MV-4-11 (cell line): ENCODE measurements at places on chromosomes 6 and 20.

- DNase-seq, result no peak
These were observed 105.0 kb upstream of the QKI start for GRCh38 chr6:163309491-163310026.

DNA sequence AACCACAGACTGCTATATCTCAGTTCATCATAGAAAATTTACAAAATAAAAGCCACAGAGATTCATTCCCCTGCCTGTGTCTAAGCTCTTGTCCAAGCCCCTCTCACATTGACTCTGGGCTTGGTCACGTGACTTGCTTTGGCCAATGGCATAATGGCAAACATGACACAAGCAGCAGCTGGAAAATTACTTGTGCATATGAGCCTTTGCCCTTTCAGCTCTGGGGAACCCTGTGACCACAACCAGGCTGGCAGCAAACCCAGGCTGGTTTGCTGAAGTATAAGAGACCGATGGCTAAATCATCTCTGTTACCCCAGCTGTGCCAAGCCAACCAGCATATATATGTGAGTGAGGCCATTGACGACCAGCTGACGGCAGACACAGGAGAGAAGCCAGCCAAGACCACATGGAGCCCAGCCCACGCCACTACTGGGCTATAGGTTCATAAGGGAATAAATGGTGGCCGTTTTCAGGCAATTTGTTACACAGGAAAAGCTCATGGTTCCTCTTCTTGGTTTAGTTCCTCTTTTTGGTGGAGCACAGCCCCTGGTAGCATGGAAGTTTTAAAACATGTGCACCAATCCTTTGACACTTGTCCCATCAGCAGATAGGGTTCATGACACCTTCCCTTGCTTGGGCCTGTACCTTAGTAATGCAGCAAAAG lies 31.8 kb upstream of the RSPO4 start:
- DNase-seq, result peak; percentile 95

- DNase-seq, result no peak
These were observed 2.4 kb downstream of the DYNLT1 start for GRCh38 chr6:158642097-158642601.

- peak; percentile 41 for DNase-seq
These were observed 494.7 kb upstream of the MAP3K7 start for GRCh38 chr6:91081452-91082067.

GRCh38 chr6:12060780-12061609 lies 48.9 kb downstream of the HIVEP1 start:
- peak; percentile 94 for DNase-seq

DNA sequence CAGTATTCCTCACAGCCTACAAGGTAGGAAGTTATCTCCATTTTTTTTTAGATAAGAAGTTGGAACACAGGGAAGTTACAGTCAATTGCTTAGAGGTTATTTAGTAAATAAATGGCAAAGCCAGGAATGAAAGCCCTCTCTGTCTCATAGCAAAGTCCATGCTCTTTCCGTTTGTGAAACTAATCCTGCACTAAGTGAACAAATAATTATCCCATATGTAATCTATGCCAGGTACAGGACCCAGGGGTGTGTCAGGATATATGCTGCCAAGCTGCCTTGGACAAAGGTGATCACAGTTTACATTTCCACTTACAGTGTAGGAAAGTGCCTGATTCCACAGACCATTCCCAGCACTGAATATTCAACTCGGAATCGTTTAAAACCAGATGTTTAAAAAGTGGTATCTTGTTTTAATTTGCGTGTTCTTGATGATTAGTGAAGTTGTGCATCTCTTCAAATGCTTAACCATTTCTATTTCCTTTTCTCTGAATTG lies 13.6 kb upstream of the GMDS start:
- no peak for DNase-seq

DNA sequence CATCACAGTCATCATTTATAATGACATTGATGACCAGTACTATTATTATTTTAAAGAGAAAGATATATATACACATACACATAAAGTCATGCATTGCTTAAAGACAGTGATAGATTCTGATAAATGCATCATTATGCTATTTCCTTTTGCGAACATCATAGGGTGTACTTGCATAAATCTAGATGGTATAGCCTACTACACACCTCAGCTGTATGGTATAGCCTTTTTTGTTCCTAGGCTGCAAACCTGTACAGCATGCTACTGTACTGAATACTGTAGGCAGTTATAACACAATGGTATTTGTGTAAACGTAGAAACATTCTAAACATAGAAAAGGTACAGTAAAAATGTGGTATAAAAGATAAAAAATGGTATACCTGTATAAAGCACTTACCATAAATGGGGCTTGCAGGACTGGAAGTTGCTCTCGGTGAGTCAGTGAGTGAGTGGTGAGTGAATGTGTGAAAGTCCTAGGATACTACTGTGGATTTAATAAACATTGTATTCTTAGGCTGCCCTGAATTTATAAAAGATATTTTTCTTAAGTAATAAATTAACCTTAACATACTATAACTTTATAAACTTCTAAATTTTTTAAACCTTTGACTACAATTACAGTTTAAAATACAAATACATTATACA lies 23.9 kb downstream of the QKI start:
- no peak for DNase-seq

DNA sequence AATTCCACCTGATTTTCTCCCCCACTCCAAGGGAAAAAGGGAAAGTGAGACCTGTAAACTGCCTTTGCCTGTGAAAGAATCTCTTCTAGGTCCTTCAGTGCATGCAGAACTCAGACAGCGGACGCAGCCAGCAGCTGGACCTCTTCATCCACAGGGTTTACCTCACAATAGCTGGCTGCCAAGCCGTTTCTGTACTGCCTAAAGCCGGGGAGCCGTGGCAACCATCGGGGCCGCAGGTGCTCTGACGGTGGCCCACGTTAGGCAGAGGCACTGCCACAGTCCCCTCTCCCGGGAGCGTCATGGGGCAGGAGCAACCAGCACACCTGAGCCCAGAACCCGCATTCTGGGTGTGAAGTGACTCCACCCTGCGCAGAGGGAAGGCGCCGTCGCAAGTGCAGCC lies 206.1 kb downstream of the TTLL2 start:
- DNase-seq, result no peak

DNA sequence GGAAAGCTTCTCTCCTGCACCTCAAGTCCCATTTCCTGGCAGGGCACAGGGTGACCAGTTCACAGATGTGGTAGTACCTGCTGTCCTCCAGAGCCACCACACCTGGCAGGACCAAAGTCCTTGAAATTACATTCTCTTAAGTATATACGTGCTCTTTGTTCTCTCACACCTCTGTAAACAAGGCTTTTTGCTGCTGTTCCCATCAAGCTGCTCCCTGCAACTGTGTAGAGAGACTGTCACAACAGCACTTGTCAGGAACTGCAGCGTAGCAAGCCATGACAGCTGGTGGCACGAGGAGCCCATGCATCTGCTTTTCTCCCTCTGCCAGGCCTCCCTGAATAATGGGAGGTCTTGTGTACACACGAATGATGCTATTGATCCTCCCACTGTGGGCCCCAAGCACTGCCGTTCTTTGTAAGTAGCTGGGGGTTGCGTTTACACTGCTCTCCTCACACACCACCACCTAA lies 431.8 kb downstream of the CD83 start:
- DNase-seq, result no peak

- no peak for DNase-seq
These were observed 79.7 kb upstream of the MYLIP start for GRCh38 chr6:16049168-16049567.

DNA sequence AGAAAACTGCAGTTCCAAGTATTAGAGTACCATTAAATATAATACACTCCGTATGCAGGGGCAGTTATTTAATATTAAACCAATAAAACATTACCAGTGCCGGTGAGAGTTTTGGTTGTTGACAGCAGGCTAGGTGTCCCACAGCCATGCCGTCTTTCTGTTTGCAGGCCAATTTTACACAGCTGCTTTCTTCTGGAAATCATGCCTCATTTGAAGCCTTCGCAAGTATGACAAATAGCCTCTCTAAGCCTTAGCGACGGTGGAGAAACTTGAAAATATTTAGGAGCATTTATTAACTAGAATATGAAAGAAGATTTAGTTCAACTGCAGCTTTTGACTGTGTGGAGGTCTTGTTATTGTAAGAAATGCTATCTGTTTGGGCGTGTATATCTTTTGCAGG lies 226.0 kb downstream of the BMP2 start:
- DNase-seq, result no peak

- no peak for DNase-seq
These were observed 73.1 kb downstream of the OR2B2 start for GRCh38 chr6:27838945-27839625.
